KBM-7 (cell line): ENCODE measurements at places on chromosomes 7 and 10.

DNA sequence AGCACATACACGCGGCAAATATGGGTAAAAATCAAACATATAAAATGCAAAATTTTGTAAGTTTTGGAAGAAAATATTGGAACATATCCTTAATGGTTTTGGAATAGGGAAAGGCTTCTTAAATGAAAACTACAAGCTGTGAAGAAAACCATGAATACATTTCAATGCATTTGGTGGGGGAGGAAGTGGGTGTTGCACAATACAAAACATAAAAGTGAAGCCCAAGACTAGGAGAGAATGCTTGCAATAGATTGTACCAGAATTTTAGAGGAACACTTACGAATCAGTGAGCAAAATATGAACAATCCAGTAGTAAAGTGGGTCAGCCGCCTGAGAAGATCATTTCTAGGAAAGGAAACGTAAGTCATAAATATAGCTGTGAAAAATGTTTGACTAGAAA lies 322.6 kb upstream of the MKI67 start:
- peak; percentile 3 for DNase-seq

GRCh38 chr7:44415510-44415909 lies 74.9 kb downstream of the NUDCD3 start:
- no peak for DNase-seq

DNA sequence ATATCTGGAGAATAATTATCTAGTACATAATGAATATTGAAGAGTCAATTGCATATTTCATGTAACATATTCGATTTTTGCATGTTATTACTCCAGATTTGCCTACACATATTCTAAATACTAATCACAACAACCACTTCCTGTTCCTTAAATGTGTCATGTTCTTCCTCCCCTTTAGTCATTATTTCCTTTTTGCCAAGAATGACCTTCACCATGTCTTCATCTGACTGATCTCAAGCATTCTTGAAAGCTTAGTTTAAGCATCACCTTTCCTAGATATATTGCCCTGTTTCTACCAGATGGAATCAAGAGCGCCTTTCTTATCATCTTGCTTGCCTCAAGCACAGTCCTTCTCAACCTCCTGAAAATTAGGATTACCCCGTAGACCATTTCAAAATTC lies 23.5 kb upstream of the MEOX2 start:
- DNase-seq = no peak

- no peak for DNase-seq
Observed at GRCh38 chr7:96212474-96212873, 109.4 kb downstream of the SLC25A13 start.

DNA sequence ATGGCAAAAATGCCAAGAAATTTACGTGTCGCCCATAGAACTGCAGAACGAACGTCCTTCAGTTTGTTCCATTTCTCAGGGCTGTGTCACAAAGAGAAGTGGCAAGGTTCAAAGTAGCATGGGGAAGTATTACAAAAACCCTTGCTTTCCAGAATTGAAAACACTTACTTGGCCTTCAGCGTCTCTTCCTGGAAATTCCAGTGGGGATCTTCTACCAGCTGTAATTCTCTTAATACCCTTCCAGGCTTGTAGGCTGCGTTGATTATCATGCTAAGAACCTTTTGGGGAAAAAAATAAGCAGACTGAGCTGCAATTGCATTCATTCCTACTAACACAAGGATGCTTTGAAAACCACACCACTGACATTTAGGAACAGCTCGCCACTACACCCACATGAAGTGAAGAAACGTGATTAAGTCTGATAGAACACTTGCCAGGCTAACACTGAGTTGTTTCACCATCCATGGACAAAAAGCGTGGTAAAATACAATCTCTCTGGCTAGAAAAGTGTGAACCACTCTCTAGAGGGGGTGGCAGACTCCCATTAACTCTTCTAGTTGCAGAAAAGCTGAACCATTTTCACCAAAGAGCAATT lies 222.3 kb downstream of the SFMBT2 start:
- no peak for DNase-seq

GRCh38 chr10:61140765-61141392 lies 196.9 kb upstream of the RHOBTB1 start:
- peak; percentile 72 for DNase-seq

- DNase-seq = no peak
Observed at GRCh38 chr10:87750001-87750671, 67.9 kb downstream of the ATAD1 start.

GRCh38 chr7:20459419-20459818 lies 128.7 kb downstream of the ITGB8 start:
- no peak for DNase-seq

GRCh38 chr7:132252793-132253100 lies 323.5 kb downstream of the PLXNA4 start:
- DNase-seq = no peak

- no peak for DNase-seq
Observed at GRCh38 chr7:21966271-21966670, 20.6 kb upstream of the CDCA7L start.

GRCh38 chr7:6500691-6501090 lies 50.6 kb downstream of the GRID2IP start:
- DNase-seq = no peak

- DNase-seq = no peak
Observed at GRCh38 chr10:60611291-60611747, 167.0 kb upstream of the CDK1 start.

DNA sequence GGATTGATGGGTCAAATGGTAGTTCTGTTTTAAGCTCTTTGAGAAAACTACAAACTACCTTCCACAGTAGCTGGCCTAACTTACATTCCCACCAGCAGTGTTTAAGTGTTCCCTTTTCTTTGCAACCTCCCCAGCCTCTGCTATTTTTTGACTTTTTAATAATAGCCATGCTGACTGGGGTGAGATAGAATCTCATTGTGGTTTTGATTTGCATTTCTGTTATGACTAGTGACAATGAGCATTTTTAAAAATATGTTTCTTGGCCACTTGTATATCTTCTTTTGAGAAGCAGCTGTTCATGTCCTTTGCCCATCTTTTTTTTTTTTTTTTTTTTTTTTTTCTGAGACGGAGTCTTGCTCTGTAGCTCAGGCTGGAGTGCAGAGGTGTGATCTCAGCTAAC lies 155.2 kb upstream of the BMPER start:
- no peak for DNase-seq

- peak; percentile 48 for DNase-seq
Observed at GRCh38 chr7:157668221-157668883, 331.5 kb downstream of the DNAJB6 start.

DNA sequence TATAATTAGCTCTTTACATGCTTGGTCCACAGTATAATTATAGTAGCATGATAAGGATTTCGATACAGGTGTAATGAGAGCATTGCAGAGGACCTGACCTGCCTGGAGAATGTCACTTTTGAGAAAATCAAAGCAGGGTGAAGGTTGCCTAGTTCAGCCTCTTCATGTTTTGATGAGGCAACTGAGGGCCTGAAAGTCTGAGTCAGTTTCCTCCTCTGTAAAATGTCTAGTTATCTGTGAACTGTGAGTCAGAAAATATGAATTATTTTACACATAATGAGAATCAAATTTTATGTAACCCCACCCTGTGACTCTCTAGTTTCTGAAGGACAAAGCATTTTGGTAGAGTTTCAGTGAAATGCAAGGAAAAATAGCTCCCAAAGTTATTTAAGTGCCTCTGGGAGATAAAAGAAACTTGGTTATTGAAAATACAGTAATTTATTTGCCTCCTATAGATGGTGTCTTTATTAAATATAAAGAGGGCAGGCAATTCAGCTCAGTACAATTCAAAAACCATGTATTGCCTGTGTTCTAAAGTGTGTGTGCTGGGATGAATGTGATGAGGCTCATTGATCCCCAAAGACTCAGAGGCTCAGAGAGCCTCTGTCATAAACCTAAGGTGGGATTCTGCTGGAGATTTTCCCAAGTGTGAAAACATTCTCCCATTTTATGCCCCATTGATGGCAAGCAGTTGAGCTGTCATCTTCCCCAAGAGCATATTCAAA lies 37.3 kb upstream of the SAMD9L start:
- no peak for DNase-seq

- no peak for DNase-seq
Observed at GRCh38 chr10:102824664-102825063, 12.5 kb downstream of the CYP17A1 start.

GRCh38 chr7:46229409-46229808 lies 308.3 kb upstream of the IGFBP3 start:
- no peak for DNase-seq

DNA sequence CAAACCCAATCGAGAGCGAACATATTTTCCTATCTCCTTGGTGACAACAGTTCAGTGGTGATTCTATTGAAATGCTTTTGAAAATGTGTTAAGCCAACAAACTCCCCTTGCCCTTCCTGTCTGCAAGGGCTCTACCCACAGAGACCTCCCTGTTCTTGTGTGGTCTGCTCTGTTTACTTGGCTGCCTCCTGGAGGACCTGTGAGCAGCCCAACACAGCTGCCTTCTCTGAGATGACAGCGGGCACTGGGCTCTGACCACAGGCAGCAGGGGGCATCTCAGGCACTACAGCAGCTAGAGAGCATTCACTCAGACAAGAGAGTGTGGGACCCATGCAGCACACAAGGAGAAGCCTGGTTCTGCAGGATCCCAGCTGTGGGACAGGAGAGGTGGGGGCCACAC lies 416.4 kb downstream of the TCERG1L start:
- DNase-seq = no peak

- peak; percentile 32 for DNase-seq
Observed at GRCh38 chr7:135843214-135843613, 94.6 kb upstream of the FAM180A start.

- no peak for DNase-seq
Observed at GRCh38 chr10:34911661-34912205, 96.6 kb upstream of the PARD3 start.

- DNase-seq = peak; percentile 43
Observed at GRCh38 chr7:12719981-12720865, 32.8 kb downstream of the ARL4A start.

- no peak for DNase-seq
Observed at GRCh38 chr10:22476601-22477321, 131.5 kb downstream of the SPAG6 start.

- DNase-seq = no peak
Observed at GRCh38 chr7:90958647-90959046, 305.6 kb upstream of the FZD1 start.

- DNase-seq = no peak
Observed at GRCh38 chr7:46489106-46489505, 568.0 kb upstream of the IGFBP3 start.

DNA sequence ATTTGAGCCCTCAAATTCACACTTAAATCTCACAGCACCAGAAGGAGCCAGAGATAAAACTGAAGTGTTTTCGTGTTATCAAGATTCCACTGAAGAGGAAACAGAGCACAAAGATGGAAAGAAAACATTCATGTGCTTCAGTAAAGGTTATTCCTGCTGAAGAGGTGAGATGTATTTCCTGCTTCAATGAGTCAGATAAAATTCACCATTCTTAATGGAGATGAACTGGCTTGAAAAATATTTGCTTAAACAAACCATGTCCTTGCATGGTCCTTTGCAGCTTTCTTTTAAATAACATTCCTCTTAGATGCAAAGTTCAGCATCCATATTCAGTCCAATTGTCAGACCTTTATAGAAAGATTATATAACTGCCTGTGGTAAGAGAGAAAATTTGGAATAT lies 294.2 kb downstream of the IPMK start:
- no peak for DNase-seq

- DNase-seq = no peak
Observed at GRCh38 chr7:4764402-4765007, 10.9 kb upstream of the AP5Z1 start.

- no peak for DNase-seq
Observed at GRCh38 chr7:880450-880849, 4.1 kb downstream of the GET4 start.

- no peak for DNase-seq
Observed at GRCh38 chr7:70669854-70670253, 462.1 kb upstream of the GALNT17 start.

DNA sequence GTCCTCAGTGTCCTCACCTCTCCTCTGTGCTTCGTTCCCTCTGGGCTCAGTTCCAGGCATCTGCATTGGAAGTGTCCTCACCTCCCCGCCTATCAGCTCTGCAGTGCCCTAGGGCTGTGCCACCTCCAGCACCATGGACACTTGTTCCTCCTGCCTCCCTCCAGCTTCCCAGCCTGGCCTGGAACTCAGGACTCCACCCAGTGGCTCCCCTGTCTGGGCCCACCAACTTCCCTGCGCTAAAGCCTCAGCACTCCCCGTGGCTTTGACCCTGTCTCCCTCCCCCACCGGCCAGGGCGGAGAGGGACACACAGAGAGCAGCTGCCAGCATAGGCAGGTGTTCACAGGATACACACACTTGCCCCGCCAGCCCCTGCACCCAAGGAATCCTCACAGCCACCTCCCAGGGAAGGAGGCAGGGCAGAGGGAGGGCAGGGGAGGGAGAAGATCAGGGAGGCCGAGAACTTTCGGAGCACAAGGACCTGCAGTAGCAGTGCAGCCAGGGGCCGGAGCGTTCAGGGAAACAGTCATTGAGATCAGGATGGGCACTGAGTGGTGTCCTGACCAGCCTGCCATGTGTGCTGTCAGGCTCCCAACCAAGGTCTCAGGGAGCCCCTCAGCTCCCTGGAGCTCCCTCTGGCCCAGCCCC lies 31.3 kb downstream of the ANXA8 start:
- no peak for DNase-seq

- DNase-seq = no peak
Observed at GRCh38 chr10:29411666-29412315, 122.9 kb downstream of the LYZL1 start.

- no peak for DNase-seq
Observed at GRCh38 chr10:119670717-119671116, 19.5 kb downstream of the BAG3 start.

DNA sequence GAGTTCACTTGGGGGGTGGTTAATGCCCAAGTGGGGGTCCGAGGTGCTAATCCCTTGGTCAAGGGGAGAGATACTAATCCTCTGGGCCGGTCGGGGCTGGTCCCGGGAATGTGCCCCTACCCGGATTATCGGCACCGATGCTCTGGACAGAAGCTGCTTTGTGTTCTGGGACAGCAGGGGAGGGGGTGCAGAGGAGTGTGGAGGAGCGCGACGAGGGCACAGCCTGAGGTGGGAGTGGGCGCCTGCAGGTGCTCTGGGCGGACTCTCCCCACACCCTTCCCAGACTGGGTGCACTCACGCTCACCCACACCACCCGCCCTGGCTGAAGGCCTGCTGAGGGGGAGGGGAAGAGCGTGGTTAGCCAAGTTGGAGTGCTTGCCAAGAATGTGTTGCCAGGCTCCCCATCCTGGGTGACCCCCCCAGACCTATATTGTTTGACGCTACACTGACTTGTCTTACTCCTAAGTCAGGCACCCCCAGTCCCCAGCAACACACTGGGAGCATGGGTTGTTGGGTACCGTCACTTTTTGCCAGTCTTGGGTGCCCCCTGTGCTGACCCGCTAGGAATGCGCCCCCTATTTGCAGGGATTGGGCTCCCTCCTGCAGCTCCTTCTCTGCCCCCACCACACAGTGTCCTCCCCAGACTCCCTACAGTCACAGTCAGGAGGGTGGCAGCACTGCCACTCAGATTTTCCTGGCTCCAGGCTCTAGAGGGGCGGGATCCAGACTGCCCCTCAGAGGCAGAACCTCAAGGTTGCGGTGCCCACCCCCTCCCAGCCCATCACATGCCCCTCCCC lies 1.2 kb downstream of the SLC4A2 start:
- DNase-seq = peak; percentile 25

- DNase-seq = no peak
Observed at GRCh38 chr7:82396343-82396742, 47.2 kb downstream of the CACNA2D1 start.
